ENCODE measurements at places on chromosomes 16 and 17.

DNA sequence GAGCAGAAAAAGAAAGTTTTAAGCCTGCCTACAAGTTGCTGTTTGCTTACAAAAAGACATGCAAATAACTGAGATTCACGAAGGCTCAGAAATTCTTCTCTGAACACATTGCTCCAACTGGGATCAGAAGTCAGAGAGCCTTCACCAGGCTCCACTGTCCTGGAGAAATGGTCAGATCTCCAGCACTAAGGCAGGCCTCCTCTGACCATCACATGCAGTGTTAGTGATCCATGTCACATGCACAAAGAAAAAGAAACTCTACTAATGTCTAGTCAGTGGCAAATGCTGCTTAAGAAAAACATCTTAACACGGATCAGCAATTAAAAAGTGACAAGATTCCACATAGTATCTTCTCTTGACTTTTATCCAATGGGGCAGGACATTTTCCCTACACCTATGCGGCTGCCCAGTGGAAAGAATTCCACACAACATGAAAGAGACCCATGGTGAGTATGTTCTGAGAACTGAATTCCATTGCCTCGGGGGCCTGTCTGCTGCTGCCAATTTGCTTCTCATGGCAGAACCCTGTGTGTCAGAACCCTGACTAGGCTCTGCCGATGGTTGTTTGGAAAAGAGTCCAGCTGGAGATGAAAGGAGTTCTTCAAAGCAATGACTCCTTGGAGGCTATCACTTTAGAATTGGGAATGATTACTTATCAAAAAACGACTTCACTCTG lies 96.6 kb downstream of the HIC1 start:
- DNase-seq = no peak

GRCh38 chr16:53482123-53482522 lies 20.9 kb downstream of the AKTIP start:
- DNase-seq = no peak

- no peak for DNase-seq
Observed at GRCh38 chr16:4420505-4421105, 4.2 kb upstream of the CORO7 start.

GRCh38 chr16:89192956-89193575 lies 7.3 kb downstream of the SLC22A31 start:
- no peak for DNase-seq

DNA sequence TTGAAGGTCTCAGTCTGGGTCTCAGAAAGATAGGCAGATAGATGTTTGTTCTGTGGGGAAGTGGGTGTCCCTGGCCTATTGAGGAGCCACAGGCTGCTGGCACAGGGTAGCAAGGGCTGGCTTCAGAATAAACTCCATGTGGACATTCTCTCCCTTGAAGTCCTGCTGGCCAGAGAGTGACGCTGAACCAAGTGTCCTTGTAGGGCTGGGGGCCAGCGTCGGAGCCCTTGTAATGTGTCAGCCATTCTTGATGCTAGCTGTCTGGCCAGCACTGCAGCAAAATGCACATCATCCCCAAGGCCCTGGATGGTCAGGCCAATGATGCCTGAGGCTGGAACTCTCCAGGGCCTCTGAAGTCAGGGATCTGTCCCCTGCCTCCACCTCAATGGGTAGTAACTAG lies 103.3 kb downstream of the CCDC182 start:
- no peak for DNase-seq

GRCh38 chr17:32568705-32569104 lies 81.9 kb downstream of the CDK5R1 start:
- DNase-seq = no peak

GRCh38 chr16:85252014-85252413 lies 139.7 kb upstream of the CIBAR2 start:
- no peak for DNase-seq

GRCh38 chr17:72743037-72743467 lies 349.4 kb downstream of the SLC39A11 start:
- DNase-seq = no peak

GRCh38 chr16:68065716-68066305 lies 19.4 kb upstream of the NFATC3 start:
- DNase-seq = no peak

DNA sequence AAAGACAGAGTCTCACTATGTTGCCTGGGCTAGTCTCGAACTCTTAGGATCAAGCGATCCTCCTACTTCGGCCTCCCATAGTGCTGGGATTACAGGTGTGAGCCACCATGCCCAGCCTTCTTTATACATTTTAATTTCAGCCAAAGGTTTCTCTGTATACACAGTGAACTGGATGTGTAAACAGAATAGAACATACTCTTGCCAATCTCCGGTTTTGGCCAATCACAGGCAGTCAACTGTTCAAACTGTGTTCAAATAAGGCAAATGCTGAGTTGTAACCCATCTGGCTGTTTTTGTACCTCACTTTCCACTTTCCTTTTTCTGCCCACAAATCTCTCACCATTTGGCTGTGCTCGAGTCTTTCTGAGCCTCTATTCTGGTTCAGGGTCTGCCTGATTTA lies 108.2 kb downstream of the CPPED1 start:
- no peak for DNase-seq

- no peak for DNase-seq
Observed at GRCh38 chr17:31114956-31115555, 20.3 kb downstream of the NF1 start.

Data from cerebellar nuclear complex (tissue), 1 donor.